ENCODE measurements at places on chromosomes 5 and 9. TPM values are rescaled to one million over a fixed set of nuclear protein-coding genes. Genes with fewer than 3 reads are reported as not detected.

GRCh38 chr9:70564468-70565335, 150.2 kb upstream of the KLF9 start:
- DNase-seq: no peak

The TBC1D13 gene
- total RNA-seq: 31.8 TPM

The IFNA13 gene
- not detected for total RNA-seq

The SMIM33 gene
- not detected for total RNA-seq

DNA sequence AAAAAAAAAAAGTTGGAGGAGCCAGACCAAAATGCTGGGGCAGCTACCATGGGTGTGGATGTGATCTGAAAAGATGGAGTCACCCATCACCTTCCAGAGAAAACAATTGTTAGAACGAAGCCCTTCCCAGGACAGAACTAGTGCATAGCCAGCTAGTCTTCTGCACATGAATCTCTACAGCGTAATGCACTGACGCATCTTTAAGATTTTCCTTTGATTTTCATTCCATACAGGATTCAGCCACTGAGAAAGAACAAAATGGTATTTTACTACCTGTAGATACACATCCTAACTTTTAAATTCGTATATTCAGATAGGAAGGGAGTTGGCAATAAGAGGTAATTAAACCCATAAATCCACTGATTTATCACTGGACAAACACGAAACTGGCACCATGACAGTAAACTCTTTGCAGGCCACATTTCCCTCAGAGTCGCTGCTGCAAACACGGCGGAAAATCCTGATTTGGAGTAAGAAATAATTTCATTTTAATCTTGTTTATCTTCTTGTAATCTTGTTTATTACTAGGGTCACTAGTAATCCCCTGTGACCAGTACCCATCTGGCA, 206.6 kb downstream of the SPOCK1 start:
- no peak for DNase-seq

GRCh38 chr9:95753762-95754465, 121.6 kb upstream of the ERCC6L2 start:
- no peak for DNase-seq

The ECSCR gene
- not detected for total RNA-seq

- no peak for DNase-seq
Observed at GRCh38 chr9:89223396-89223977, 44.9 kb upstream of the SHC3 start.

The FAM151B gene
- total RNA-seq: 1.1 TPM

Data from B cell (primary cell).